ENCODE measurements at places on chromosomes 13 and 19.
A peak's percentile ranks its signal among the peaks of the same experiment; 100 is the strongest.

- DNase-seq, result no peak
Observed at GRCh38 chr19:30229525-30230174, 142.5 kb upstream of the ZNF536 start.

DNA sequence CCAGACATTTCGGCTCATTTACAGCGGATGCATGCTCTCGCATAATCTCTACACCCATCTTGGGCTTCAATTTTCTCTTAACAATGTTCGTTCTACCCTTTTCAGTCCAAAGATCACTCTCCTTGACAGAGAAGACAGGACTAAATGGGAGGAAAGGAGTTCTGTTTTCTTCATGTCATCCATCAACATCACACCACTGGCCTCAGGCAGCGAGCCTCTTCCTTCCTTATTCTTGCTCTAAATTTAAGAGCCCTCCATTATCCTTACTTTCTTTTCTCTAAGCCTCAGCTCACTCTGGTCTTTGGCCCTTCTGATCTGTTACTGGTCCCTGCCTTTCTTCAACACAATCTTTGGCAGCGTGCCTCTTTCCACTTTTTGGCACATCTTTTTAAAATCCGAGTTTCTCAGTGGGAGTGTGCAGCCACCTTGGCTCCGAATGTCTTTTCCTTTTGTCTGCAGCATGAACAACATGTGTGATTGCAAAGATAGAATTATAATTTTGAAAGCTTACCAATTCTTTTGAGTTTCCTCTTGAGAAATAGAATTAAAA is 98.7 kb downstream of the FAM216B start:
- DNase-seq, result no peak

DNA sequence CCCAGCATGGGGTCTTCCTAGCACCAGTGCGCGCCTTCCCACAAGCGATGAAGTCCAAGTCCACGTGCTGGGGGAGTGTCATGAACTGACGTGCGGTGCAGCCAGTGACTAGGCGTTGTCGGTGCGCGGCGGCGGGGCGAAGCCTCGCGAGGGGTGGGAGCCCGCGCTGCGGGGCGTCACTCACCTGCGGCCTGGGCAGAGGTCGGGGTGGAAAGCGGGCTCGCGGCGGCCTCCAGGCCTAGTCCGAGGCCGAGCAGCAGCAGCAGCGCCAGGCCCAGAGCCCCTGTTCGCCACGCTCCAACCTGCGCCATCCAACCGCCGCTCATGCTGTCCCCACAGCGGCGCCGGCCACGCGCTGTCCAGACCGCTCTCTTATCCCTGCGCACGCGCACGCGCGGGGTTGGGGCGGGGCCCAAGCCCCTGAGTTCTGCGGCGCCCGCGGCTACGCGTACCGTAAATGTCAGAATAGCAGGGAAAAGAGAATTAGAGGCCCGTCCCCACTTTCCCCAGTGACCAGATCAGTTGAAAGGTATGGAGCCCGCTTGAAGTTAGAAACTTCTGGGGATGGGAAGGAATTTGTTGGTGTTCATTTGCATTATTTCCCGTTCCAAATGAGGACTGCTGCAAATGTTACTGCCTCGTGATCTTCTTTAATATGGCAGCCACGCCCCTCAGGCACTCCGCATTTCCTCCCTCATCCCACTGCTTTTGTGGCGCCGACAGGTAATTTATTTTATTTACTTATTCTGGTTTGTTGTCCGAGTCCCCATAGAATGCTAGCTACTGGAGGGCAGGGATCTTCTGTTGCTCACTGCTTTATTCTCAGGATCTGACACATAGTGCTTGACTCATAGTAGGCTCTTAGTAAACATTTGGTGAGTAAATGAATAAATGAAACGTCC is at the start of gene CD320:
Gene CD320, minus strand, starts transcription at position 394 of the 902 bp plus-strand sequence. Its CDS starts 68 bp downstream, at position 326.
- peak; percentile 92 for DNase-seq

GRCh38 chr13:34545461-34545860 is 396.6 kb upstream of the NBEA start:
- DNase-seq, result no peak

DNA sequence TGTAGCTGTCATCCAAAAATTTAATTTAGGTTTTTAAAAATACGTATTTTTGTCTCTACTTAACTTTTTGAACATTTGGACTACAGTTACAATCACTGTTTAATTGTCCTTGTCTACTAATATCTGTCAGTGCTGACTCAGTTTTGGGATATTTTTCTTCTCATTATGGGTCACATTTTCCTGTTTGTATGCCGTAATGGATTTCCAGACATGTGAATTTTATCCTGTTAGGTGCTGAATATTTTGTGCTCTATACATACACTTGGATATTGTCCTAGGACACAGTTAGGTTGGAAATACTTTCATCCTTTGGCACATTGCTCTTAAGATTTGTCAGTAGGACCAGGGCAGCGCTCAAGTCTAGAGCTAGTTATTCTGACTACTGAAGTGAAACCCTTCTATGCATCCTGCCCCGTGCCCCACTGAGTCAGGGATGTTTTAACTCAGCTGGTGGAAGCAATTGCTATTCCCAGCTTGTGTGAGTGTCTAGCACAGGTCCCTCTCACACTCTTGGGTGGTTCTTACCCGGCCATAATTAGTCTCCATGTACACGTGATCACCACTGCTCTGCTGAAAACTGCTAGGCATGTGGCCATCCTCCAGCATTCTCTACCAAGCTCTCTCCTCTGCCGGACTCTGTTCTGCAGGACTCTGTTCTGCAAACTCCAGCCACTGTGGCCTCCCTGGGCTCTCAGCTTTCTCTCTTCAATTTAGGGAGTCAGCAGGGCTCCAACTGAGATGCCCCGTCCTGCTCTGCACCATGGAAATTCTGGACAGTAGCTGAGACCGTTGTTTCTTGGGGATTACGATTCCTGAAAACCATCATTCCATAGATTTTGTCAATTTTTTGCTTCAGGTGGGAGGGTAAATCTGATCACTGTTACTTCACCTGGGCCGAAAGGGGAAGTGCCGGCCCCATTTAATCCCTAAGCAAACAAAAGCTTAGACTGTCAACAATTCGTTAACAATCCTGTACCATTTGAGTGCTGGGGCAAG is 11.1 kb downstream of the PROZ start:
- no peak for DNase-seq

GRCh38 chr19:13781547-13781946 is 7.3 kb downstream of the C19orf53 start:
- DNase-seq, result peak; percentile 32

DNA sequence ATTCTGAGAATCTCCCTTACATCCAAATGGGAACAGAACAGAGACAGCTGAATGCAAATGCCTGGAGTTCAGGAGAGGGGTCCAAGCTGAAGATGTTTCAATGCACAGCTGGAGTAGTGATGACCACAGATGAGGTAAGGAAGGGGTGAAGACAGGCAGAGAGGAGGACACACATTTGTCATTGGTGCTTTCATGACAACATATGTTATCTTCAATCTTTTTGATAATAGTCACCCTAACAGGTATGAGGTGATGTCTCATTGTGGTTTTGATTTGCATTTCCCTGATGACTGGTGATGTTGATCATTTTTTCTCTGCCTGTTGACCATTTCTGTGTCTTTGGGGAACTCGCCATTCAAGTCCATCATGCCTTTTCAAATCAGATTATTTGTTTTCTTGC is 19.2 kb downstream of the SIGLEC7 start:
- no peak for DNase-seq

DNA sequence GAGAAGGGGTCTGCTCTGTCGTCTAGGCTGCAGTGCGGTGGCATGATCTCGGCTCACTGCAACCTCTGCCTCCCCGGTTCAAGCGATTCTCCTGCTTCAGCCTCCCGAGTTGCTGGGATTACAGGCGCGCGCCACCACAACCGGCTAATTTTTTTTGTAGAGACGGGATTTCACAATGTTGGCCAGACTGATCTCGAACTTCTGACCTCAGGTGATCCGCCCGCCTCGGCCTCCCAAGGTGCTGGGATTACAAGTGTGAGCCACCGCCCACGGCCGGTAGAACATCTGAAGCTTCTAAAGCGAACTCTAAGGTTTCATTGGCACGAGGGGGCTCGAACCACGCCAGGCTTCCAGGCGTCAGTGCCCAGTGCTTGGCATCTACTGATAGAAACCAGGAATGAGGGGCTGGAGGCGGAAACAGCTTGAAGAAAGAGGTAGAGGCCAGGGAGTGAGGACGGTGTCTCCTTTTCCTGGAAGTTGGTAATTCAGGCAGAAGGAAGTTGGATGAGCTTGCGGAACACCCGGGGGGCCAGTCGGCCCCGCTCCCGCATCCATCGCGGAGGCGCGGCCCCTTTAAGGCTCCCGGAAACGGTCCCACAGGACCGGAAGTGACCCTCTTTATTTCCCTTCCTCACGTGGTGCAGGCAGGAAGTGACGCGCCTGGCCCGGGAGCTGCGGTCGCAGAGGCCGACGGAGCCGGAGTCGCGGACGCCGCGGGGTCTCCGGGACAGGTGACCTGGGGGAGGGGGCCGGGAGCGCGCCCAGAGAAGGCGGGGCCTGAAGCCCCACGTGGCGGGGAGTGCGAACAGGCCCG is at the start of gene CCDC9:
Gene CCDC9, plus strand, starts transcription at position 647 of the 814 bp plus-strand sequence. CDS start 1,876 bp downstream, outside the sequence.
- peak; percentile 98 for DNase-seq

GRCh38 chr13:43782686-43783085 is 4.1 kb downstream of the ENOX1 start:
- DNase-seq, result no peak

DNA sequence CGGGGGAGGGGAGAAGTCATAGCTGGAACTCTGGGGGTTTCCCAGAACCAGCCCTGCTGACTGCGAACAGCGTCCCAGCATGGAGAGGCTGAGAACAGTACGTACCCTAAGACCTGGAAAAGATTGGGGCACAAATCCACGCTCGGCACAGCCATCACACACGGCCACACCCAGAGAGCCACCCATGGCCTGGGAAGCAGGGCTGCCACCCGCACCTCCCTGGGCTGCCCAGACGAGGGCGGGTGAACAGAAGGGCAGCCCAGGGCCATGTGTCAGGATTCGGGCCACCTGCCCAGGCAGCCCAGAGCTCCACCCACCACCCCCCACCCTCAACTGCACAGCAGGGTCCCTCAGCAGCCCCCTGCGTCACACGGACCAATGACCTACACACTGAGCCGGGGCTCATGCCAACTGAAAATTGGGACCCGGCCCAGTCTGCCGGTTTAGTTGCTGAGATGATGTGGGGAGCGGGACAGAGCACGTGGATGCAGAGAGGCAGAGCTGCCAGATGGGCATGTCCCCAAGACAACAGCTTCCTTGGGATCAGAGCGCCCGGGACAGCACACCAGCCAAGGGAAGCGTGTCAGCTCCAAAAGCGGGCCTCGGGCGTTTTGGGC is 8.5 kb downstream of the UBXN6 start:
- no peak for DNase-seq

GRCh38 chr19:15562145-15562544 is 52.9 kb upstream of the CYP4F8 start:
- DNase-seq, result no peak

- DNase-seq, result no peak
Observed at GRCh38 chr13:111474136-111475002, 153.9 kb downstream of the TEX29 start.

DNA sequence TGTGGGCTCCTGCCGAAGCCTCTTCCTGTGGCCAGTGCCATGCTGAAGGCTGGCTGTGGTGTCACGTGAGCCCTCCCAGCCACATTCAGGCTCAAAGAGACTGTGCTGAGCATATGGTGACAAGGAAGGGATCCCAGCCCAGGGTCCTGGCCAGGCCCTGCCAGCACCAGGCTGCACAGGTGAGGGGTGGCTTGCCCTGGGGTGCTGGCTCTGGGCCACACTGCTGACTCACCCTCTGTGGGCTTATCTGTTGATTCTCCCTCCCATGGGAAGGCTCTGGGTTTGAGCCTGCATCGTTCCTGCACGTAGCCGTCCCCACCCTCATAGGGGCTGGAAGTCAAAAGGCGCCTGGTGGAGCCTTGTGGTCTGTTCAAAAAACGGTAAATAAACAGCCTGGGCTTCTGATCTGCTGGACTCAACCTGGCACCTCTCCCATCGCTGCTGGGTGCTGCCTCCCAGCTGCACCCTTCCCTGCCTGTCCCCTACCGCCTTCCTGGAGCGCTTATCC is 31.1 kb downstream of the DNM2 start:
- DNase-seq, result no peak

- DNase-seq, result no peak
Observed at GRCh38 chr19:49712397-49712859, 21.5 kb downstream of the CPT1C start.

- DNase-seq, result no peak
Observed at GRCh38 chr13:36872621-36873020, 47.4 kb downstream of the SMAD9 start.

DNA sequence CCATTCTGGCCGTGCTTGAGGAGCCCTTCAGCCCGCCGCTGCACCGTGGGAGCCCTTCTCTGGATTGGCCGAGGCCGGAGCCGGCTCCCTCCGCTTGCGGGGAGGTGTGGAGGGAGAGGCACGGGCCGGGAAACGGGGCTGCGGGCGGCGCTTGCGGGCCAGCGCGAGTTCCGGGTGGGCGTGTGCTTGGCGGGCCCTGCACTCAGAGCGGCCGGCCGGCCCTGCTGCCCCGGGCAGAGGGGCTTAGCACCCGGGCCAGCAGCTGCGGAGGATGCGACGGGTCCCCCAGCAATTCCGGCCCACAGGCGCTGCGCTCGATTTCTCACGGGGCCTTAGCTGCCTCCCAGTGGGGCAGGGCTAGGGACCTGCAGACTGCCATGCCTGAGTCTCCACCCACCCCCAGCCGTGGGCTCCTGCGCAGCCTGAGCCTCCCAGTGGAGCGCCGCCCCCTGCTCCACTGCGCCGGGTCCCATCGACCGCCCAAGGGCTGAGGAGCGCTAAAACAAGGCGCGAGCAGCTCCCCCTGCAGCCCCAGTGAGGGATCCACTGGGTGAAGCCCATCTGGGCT is 76.5 kb downstream of the PCDH20 start:
- DNase-seq, result no peak

DNA sequence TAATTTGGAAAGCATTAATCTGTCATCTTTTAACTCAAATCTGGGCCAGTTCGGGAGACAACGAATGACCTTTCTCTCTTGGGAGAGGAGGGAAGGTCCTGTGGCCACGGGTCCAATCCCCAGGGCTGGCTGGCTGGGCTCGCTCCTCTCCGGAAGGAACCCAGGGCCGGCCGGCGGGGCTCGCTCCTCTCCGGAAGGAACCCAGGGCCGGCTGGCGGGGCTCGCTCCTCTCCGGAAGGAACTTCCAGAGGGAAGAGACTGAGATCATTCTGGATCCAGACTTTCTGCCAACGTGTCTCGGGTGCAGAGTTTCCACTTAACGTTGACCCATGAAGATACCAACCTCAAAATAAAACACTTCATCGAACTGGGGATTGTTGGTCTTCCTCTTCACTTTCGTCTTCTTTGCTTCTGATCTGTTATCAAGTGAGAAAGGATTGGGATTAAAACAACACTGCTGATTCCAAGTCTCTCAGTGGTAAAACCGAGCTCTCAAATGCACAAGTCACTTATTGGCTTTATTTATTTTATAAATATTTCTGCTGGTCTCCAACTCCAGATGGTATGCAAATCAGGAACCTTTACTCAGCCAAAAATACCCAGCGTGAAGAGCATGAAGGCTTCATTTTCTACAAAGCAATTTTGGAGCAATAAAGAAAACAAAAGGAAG is 53.3 kb upstream of the C13orf46 start:
- DNase-seq, result no peak

- no peak for DNase-seq
Observed at GRCh38 chr13:73111331-73111730, 52.5 kb downstream of the KLF5 start.

DNA sequence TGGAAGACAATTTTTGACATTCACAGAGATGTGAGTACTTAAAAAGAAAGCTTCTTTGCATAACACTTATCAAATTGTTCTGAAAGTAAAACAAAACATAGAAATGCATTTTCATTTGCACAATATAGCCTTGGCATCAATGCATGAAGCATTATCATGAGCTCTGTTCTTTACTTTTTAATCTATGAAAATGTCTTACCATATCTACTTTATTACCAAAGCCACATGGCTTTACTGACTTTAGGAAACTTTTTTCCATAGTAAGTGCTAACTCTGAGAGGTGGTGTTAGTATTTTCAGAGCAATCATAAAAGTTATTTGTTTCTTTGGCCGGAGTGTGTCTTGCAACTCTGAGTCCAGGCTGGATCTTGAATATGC is 10.5 kb downstream of the TNFRSF19 start:
- no peak for DNase-seq
